ENCODE measurements at places on chromosomes 3 and 15.
A peak's percentile ranks its signal among the peaks of the same experiment; 100 is the strongest.

- no peak for DNase-seq
Measured at GRCh38 chr3:40229963-40230362, 79.5 kb upstream of the EIF1B start.

DNA sequence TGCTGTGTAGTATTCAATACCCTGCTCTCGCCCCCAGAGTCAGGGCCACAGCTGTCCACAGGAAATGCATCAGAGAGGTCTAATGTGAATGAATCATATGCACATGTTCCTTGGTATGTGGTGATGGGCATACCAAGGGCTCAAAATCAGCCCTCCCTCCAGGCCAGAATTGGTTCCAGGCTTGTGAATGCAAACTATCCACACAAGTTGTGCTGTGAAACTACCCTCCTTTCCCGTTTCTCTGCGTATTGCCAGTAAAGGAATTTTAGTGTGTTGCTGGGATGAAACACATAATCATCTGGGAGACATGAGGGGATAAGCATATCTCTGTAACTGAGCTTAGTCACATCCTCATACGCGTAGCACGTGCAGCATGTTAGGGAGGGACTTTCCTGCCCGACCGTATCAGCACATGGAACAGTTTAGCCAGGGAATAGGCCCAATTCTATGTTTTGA lies 9.2 kb upstream of the MME start:
- peak; percentile 96 for DNase-seq

- no peak for DNase-seq
Measured at GRCh38 chr3:9251055-9251786, 1.8 kb upstream of the SRGAP3 start.

- no peak for DNase-seq
Measured at GRCh38 chr3:123034120-123034519, 6.6 kb upstream of the SEMA5B start.

- peak; percentile 79 for DNase-seq
Measured at GRCh38 chr3:150407051-150407807, 869 bp upstream of the TSC22D2 start.

DNA sequence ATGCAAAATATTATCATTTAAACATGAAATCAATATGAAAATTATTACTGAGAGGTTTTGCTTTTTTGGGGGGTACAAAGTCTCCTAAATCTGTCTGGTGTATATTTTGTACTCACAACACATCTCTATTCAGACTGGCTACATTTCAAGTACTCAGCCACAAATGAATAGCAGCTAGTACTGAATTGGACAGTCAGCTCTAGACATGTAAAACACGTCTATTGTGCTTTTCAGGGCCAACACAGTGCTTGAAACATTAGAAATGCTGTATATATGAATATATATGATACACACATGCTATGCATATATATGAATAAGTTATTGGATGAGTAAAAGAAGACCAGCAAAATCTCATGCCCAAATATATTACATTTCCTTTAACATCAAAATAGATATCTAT lies 103.8 kb upstream of the CFAP20DC start:
- DNase-seq = no peak

DNA sequence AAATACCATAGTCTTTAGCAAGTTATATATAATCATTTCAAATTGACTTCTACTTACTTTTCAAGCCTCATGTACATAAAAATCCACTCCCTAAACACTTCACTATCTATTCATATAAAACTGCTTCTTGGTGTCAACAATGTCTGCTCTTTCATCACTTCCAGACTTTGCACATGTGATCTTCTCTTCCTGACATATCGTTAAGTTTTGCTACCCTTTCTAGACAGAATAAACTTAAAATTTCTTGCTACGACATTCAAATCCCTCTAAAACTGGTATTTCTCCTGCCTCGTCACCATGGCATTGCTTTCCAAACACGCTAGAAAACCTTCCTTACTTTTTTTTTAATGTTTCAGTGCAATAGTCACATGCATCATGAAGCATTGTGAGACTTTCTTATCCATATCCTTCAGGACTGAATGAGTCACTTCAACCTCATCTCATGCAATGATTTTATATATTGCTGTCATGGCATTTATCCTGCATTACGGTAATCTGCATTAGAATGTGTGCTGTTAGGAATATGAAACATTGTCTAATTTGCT lies 122.8 kb downstream of the GMNC start:
- no peak for DNase-seq

DNA sequence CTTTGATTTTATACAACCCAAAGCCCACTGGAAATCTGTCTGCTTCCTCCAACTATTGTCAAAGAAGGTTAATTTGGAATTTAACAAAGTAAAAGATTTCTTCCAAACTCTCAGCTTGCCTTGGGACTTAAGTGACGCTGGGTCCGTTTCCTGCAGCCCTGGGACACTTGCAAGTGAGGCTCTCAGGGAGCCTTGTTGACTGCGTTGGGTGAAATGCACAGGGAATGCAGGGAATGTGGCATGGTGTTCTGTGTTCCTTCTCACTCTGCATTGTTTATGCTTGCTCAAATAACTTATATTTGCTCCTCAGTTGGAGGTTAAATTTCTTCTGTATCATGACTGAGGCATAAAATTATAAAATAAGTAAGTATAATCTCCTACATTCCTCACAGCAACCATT lies 60.9 kb upstream of the TJP1 start:
- peak; percentile 33 for DNase-seq

- no peak for DNase-seq
Measured at GRCh38 chr3:45027441-45027840, 1.3 kb downstream of the CLEC3B start.

- no peak for DNase-seq
Measured at GRCh38 chr15:29942143-29942542, 119.9 kb upstream of the TJP1 start.

DNA sequence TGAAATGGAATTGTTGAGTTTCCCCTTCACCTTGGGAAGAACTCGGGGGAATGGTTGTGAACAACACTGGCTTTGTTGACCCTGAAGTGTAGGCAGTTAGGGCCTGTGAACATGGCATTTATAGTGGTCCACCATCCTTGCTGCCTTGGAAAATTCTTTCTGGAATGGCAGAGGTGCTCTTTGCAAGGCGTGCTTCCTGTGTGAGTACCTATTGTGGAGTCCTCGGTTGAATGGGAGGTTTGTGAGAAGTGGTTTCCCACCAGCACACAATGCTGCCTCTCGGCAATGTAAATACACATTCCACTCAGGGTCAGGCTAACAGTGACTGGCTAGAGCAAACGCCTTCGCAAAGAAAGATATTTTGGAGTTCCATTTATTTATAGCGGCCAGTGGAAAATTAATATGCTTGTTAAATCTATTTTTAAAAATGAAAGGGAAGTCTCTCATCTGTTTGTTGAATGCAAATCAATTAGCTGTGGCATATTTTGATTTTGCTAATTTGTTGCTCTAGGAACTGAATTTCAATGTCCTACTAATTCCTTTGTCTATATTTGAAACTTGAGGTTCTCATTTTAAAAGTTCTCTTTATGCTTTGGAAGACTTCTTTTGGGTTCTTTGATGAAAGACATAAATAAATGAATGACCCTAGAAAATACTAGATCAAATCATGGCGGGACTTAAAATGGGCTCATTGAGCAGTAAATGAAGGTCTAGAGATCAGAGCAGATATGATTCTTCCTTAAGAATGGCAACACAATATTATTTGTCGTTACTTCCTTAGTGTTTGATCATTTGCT lies 59.5 kb downstream of the FNDC3B start:
- no peak for DNase-seq

DNA sequence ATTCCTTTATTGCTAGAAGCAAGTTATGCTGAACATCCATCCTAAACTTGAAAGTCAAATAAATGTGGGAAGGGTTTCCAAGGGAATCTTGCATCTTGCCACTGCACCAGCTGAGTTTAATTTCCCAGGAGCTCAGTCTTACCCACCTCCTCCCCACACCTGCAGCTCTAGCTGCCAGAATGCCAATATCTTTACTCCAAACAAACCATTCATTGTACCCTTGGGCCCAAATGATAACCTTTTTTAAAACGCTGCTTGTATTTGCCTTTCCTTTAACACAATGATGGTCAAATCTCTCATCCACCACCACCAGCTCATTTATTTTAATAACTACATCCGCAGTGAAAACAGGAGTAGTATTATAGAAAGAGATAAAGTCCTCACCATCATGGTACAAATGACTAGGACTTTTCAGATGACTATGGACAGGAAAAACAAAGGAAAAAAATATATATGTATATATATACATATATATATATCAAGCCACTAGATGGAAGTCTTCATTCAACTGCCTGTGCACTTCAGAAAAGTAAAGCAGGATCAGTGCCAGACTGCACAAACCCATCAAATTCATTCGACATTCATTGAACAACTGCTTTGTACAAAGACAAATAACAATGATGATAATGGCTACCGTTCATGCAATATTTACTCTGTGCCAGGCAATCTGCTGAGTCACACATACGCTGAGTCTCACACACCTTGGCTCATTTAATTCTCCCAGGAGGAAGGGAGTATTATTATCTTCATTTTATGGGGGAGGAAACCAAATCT lies 44.0 kb downstream of the BFSP2 start:
- DNase-seq = peak; percentile 19

GRCh38 chr3:123818921-123819429 lies 65.2 kb downstream of the MYLK start:
- DNase-seq = peak; percentile 81

DNA sequence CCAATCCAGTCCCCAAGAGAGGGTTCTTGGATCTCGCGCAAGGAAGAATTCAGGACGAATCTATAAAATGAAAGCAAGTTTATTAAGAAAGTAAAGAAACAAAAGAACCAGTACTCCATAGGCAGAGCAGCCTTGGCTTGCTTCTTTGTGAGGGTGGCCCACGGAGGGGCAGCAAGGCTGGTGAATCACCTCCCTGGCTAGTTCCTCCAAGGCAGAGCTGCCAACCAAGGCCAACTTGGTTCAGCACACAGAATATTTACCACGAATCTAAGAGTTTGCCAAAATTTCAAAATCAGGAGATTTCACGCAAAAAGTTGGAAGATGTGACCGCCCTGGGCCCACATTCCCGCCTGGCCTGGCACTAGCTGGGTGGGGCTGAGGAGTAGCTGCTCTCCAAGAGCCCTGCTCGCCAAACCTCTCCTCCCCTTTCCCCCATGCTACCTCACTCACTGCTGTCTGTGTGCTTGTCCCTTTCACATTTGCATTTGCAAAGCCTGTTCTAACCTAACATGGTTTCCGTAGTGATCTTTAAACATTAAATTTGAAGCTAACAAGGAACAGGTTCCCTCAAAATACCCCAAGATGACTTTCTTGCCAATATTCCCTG lies 26.2 kb upstream of the DCUN1D1 start:
- DNase-seq = no peak

- DNase-seq = no peak
Measured at GRCh38 chr15:25529774-25530173, 91.0 kb upstream of the UBE3A start.

DNA sequence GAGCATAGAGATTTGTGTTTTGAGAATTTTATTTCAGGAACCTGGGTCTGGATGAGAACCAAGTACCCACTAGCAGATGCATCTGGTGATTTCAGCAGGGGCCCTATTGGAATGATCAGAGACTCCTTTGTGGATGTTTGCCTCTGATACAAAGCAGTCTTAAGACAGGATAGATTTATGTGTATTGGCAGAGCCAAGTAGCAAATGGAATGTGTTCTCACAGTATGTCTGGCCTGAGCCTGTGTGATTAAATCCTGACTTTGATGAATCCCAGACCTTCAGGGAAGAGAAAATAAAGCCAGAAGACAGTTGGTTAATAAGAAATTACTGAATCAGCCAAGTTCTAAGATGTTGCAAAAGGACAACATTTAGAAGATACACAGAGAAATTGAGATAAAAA lies 755.5 kb upstream of the SEMA6D start:
- DNase-seq = no peak

- no peak for DNase-seq
Measured at GRCh38 chr3:141528800-141529199, 42.0 kb downstream of the RASA2 start.

DNA sequence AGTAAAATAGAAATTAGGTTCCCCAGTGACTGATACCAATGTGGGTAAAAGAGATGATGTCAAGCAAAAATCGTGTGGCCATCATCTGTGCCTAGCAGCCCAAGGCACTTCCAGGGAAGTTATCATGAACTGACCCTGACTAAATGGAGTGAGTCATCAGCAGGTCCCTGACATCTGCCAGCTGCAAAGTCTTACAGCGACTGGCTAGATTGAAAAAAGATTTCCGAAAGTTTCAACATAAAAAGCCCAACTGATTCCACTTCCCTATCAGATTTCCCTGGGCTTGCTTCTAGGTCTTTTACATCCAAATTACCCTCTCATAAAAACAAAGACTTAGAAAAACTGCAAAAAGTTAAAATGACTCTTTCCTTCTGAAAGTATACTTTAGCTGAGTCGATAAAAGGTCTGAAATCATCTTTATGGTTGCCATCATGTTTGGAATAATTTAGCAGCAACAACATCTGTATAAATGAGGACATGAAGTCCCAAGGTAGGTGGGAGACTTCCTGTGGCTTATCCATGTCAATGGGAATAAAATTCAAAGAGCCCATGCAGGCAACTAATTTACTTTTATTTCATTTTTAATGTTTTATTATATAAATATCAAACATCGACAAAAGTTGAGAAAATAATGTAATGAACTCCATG lies 342.8 kb downstream of the ERC2 start:
- peak; percentile 81 for DNase-seq

DNA sequence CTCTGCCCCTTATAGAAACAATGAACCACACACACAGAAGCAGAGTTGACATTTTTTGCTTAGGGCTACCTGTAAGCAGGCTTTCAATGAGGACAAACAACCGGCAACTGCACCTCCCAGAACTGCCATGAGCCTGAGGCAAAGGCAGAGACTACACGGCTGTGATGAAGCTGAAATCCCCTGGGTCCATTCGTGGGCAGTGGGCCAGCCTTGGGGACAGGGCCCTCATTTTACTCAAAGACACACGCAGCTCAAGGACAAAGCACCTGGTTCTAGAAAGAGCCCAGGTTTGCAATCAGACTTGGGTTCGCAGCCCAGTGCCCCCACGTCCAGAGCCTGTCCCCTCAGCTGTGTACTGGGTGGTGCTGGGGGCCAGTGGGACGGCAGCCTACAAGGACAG lies 17.9 kb downstream of the FAM174B start:
- DNase-seq = no peak
